ENCODE measurements at places on chromosomes 5 and 9.

DNA sequence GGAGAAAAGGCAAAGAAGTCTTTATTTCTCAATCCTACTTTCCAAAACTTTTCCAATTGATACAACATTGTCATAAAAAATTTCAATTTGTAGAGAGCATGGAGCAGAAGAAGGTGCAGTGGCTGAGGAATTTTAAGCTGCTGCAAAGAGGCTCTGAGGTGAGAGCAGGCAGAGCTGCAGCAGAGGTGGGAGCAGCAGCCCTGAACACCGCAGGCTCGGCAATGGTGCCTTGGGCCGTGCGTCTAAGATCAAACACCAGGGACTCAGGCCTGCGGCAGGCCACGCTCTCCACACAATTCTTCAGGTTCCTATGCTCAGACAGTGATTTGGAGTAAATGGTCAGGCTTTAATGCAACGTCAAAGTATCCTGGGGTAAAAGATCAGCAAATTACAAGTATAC lies 46.3 kb downstream of the SIL1 start:
- DNase-seq: no peak

DNA sequence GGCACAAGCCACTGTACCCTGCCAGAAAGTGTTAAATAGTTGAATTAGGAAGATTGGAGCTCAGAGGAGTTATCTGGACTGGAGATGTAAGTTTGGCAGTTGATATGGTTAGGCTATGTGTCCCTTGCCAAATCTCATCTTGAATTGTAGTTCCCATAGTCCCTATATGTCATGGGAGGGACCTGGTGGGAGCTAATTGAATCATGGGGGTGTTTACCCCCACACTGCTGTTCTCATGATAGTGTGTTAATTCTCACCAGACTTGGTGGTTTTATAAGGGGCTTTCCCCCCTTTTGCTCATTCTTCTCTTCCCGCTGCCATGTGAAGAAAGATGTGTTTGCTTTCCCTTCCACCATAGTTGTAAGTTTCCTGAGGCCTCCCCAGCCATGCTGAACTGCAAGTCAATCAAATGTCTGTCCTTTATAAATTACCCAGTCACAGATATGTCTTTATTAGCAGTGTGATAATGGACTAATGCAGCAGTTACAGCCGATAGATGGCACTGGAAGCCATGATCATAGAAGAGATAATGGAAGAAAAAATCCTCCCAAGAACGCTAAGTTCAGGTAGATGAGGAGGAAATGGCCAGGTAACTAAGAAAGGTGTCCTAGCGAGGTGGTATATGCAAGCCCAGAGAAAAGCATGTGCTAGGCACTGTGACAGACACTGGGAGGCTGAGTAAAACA lies 51.4 kb downstream of the TNFSF8 start:
- DNase-seq: no peak

DNA sequence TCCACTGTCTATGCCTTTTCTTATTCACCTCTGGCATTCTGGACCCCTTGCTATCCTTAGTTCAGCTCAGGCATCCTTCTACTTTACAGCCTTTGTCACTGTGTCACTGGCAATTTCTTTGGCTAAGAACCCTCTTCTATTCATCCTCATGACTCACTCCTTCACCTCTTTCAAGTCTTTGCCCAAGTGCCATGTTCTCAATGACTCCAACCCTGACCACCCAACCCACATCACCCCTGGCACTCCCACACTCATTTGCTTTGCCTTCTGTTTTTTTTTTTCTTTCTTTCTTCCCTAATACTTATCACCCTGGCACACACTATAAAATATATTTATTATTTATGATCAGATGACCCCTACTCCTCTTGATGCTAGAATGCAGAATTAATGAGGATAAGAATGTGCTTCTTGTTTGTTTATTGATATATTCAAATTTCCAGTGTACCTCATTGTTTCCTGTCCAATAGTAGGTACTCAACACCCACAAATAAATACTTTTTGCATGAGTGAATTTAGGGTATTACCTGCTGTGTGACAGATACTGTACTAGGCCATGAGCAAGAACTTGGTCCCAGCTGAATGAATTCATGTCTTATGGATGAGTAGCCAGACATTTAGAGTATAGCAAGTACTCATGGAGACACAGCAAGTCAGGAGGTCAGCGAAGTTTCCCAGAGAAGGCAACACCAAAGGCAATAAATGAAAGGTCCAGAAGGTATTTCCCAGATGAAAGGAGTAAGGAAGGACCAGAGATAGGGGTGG lies 236.1 kb downstream of the PAPPA start:
- DNase-seq: no peak

DNA sequence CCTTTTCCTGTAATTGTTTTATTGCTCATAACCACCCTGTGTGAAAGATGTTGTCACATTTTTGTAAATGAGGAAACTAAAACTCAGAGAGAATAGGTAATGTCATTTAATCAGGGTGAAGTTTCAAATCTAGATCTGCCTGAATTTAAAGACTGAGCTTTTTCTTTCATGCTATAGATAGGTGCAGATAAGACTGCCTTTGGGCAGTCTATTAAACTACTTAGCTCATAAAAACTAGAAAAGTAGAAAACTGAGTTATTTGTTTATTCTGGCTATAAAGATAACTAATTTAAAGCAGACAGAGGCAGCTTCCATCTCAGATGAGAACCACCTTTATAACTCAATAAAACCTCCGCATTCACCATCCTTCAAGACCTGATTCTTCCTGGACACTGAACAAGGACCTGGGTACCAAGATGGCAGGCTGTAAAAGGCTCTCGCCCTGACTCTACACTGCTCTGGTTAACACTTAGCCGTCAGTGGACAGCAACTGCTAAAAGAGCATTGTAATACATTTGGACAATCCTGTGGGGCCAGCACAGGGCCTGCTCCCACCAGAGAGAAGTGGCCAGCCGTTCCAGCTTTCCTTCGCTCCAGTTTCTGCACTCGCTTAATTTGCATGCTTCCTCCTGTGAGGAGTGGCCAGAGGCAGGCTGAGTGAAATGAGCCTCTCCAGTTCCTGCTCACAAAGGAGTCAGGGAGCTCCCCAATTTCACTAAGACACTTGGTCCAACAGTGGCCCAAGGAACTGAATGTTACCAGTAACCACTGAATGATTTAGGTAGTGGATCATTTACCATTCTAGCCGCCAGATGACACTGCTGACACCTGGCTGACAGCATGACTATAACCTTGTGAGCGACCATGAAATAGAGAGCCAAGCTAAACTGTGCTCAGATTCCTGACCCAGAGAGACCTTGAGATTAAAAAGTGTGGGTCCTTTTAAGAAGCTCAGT lies 566.4 kb downstream of the EFNA5 start:
- no peak for DNase-seq

- DNase-seq: no peak
Observed at GRCh38 chr5:138488481-138488945, 23.2 kb downstream of the EGR1 start.

GRCh38 chr9:114883709-114884108 lies 46.7 kb downstream of the TNFSF8 start:
- DNase-seq: no peak

DNA sequence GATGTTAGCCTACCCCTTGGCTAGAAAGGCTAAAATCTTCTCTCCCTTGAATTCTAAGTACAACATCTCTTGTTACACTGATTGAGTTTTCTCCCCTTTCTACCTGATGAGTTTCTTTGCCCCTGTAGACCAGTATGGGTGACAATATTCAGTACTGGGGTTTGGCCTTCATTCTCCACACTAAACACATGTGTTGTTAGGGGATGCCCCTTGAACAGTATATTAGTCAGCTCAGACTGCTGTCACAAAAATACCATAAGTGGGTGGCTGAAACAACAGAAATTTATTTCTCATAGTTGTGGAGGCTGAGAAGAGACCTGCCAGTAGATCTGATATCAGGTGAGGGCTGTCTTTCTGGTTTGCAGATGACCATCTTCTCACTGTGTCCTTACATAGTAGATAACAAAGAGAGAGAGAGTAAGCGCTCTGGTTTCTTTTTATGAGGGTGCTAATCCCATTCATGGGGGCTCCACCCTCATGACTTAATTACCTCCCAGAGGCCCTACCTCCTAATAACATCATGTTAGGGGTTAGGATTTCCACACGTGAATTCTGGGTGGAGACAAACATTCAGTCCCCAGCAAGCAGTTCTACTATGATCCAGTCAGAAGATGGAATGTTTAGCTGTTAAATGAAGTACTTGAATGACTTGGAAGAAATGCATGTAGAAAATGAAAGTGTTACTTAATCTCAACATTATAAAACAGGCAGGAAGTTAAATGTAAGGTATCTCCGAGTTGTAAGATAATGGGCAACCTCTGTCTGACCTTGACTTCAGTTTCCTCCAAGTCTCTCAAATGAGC lies 17.5 kb downstream of the VLDLR start:
- no peak for DNase-seq

DNA sequence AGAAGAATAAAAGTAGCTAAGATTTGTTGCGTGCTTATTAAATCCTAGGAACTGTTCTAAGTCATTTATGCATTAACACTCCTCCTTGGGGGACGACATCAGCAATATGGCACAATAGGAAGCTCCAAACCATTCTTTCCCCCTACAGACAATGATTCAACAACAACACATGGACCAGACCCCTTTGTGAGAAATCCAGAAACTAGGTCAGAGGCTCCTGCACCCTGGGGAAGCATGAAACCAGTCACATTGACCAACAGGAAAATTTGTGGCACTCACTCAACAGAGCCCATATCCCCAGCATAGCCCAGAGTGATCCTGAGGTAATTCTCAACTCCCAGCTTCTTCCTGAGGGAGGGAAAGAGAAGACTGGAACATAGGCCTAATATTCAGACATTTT lies 294.4 kb downstream of the HINT1 start:
- no peak for DNase-seq

DNA sequence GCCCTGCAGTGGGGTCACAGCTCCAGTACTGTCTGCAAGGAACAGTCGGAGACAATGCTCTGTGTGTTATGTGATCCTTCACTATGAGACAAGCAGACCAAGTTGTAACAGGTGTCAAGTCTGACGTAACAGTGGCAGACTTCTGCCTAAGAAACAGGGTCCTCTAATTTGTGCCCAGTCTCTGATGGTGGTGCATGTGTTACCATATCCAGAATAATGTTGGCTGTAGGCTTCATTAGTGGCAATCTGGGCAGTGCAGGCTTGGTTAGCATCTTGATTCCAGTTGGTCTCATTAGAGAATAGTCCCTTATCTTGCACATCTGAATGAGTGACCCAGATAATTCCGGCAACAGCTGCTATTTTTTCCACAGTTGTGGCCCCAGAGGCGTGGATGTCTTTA lies 33.8 kb downstream of the ZNF131 start:
- DNase-seq: no peak

GRCh38 chr5:160230686-160231527 lies 1.6 kb downstream of the FABP6 start:
- DNase-seq: peak; percentile 19

- no peak for DNase-seq
Observed at GRCh38 chr9:111481885-111482636, 2.1 kb downstream of the ECPAS start.

GRCh38 chr5:55427157-55427556 lies 107.6 kb downstream of the PLPP1 start:
- DNase-seq: no peak

DNA sequence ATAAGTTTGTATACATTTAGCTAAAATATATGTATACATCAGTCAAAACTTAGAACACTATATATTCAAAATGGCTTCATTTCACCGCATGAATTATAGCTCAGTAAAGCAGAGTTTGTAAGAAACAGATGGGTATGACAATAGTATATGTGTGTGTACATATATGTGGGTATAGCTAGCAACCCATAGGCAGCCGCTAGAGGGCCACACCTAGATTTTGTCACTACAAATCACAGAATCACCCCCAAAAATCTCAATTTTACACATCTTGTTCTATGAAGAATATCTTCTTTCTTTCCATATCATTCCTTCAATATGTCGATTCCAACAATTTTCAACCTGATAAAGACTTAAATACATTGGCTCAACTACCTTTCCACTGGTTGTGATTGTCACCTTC lies 357.8 kb upstream of the CCNG1 start:
- DNase-seq: no peak

- DNase-seq: no peak
Observed at GRCh38 chr5:91182763-91183162, 200.4 kb downstream of the ARRDC3 start.

- peak; percentile 82 for DNase-seq
Observed at GRCh38 chr5:151086905-151087360, 6.1 kb upstream of the TNIP1 start.

DNA sequence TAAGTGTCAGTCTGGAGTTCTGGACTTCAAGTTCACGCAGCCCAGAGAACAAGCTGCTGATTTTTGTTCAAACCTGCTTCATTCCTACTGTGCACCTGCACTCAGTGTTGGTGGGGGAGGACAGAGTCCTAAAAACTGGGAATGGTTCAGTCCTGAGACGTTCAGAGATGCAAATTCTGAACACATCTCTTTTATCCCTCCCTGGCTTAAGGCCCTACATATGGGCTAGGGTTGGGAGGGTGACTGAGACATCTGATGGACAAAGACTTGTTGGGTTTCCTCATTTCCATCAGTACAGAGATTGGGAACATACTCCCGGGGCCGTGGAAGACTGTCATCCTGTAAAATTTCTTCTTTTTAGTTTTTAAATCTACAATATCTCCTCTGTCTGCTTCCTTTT lies 83.0 kb upstream of the TTC23L start:
- no peak for DNase-seq

GRCh38 chr9:135062254-135062653 lies 25.2 kb upstream of the OLFM1 start:
- DNase-seq: no peak

DNA sequence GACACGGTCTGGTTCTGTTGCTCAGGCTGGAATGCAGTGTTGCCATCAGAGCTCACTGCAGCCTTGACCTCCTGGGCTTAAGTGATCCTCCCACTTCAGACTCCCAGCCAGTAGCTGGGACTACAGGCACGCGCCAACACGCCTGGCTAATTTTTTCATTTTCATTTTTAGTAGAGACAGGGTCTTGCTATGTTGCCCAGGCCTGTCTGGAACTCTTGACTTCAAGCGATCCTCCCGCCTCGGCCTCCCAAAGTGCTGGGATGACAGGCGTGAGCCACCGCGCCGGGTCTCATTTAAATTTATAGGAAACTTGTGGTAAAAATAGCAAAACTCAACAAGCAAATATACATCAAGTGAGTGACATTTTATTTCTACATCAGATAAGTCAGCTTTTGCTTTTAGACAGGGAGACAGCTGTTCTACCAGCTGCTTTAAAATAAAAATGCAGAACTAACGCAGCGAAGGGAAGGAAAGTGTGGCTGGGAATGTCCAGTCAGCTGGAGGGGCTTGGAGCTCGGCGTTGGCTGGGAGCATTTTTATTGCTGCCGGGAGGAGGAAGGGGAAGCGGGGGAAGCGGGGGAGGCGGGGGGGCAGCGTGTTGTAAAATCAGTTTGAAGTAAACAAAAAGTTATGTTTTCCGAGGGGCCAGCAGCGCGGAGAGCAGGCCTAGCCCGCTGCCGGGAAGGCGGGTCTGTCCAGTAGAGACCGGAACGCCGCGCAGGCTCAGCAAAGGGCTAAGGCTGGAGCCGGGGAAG lies 707 bp upstream of the ZFYVE16 start:
- DNase-seq: peak; percentile 35

GRCh38 chr5:113125371-113125770 lies 148.8 kb downstream of the DCP2 start:
- DNase-seq: no peak

GRCh38 chr5:131264451-131265099 lies 722 bp downstream of the CDC42SE2 start:
- DNase-seq: peak; percentile 66
